Hippocampal formation (tissue), 2 donors: ENCODE measurements at places on chromosomes 11 and 22.
A peak's percentile ranks its signal among the peaks of the same experiment; 100 is the strongest.

GRCh38 chr11:117843666-117844484 lies 19.3 kb upstream of the FXYD2 start:
- DNase-seq: peak; percentile 63

- DNase-seq: no peak
Measured at GRCh38 chr11:107044503-107044902, 26.2 kb upstream of the GUCY1A2 start.

- DNase-seq: no peak
Measured at GRCh38 chr22:44126807-44127206, 53.9 kb upstream of the PARVG start.

DNA sequence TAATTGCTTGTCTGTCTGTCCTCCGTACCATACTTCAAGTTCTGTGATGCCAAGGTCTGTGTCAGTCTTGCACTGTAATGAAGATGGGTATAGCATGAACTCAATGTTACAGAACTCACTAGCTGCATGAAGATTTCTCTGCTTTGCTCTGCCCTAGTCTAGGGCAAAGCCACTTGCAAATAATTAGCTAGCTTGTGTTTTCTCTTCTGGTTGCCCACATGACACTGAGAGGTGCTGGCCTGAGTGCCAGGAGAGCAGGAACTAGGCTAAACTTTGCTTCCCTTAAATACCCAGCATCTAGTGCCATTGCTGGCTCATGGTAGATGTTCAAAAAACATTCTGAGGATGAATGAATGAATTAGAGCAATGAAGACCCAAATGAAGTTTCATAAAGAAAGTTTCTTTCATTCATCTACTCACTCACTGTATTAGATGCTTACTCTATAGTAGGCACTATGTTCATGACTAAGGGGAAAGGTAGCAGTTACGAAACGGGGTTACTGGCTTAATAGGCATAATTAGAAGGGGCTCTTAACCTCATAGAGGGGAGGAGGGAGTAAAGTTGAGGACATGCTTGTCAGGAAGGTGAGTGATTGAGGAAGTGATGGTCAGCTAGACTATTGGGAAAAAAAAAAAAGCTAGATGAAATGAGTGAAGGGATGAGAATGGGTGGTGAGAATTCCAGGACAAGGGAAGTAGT lies 4.4 kb upstream of the ENDOD1 start:
- no peak for DNase-seq

DNA sequence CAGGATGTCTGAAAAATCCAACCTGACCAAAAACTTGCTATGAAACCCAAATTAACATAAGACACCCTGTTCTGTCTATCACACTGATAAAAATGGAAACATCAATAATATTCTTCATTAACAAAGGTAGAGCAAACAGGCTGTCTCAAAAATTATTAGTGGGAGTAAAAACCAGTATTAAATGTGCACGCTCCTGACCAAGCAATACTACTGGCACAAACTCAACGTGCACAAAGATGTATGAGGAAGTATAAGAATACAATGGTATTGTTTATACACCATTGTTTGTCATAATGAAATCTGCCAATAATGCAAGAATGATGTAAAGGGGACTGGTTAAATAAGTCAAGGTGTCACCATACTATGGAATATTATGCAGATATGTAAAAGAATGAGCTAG lies 288.5 kb downstream of the MN1 start:
- DNase-seq: no peak

GRCh38 chr22:42399315-42400271 lies 32.6 kb downstream of the NFAM1 start:
- peak; percentile 19 for DNase-seq

GRCh38 chr22:36068776-36069344 lies 40.2 kb upstream of the RBFOX2 start:
- no peak for DNase-seq

GRCh38 chr22:21849489-21849888 lies 18.0 kb downstream of the MAPK1 start:
- no peak for DNase-seq

DNA sequence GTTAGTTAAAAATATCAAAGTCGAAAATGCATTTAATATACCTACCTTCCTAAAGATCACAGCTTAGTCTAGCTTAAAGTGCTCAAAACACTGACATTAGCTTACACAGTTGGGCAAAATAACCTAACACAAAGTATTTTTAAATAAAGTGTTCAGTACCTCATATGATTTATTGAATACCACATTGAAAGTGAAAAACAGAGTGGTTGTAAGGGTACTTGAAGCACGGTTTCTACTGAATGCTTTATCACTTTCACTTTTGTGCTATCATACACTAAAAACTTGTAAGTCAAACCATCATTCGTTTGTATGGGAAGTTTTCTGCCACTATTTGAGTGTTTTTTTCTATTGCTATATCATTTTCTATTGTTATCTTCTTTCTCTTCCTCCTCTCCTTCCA lies 36.6 kb downstream of the ZBTB44 start:
- DNase-seq: no peak
